ENCODE measurements at places on chromosomes 7 and 10.
A peak's percentile ranks its signal among the peaks of the same experiment; 100 is the strongest.

GRCh38 chr7:76400248-76400647 lies 9.2 kb downstream of the SSC4D start:
- DNase-seq = no peak

DNA sequence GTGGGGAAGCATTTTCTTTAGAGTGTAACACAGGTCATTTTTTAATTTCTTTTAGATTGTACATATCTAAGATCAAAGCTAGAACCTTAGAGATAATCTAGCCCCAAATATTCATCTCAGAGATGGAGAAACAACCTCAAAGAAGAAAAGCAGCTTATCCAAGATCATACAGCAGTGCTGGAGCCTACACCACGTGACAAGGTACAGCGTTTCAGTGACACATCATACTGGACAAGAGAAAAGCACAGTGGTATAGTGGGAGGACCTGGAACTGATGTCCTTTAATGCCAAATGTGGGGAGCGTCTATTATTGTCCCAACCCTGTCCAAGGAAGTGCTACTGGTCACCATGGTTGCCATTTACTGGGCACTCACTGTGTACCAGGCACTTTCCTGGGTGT lies 445.8 kb downstream of the RPS24 start:
- DNase-seq = no peak

- no peak for DNase-seq
These were observed 115.6 kb downstream of the CDH23 start for GRCh38 chr10:71512312-71512711.

- DNase-seq = no peak
These were observed 117.5 kb downstream of the PLXNA4 start for GRCh38 chr7:132458729-132459128.

- no peak for DNase-seq
These were observed 23.5 kb upstream of the CARD11 start for GRCh38 chr7:3067193-3067592.

GRCh38 chr7:130458257-130458656 lies 17.4 kb upstream of the CEP41 start:
- DNase-seq = no peak

DNA sequence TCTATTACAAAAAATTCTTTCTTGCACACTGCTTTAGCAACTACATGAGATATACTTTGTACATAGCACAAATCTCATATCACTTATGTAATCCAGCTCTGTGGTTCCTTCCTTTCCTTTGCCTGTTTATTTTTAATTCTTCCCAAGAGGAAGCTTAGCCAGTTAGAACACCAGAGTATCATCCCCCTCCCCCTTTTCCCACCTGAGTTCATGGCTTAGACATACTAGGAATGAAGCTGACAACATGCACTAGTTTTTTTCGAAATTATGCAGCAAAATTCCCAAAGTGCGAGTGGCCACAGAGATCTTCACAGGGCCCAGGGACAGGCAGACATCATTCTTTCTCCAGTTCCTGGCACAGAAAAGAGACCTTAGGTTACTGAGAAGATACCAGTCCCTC lies 17.8 kb downstream of the CAV1 start:
- no peak for DNase-seq

DNA sequence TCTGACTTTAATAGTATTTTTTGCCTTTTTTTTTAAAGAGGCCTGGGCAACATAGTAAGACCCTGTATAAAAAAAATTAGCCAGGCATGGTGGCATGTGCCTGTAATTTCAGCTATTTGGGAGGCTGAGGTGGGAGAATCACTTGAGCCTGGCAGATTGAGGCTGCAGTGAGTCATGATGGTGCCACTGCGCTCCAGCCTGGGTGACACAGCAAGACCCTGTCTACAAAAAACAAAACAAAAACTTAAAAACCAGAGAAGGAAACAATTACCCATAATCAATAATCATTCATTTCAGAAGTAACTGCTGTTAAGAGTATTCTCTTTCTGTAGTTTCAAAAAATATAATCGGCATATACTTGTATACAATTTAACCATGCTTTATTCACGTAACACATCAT lies 28.0 kb downstream of the VPS26A start:
- no peak for DNase-seq

DNA sequence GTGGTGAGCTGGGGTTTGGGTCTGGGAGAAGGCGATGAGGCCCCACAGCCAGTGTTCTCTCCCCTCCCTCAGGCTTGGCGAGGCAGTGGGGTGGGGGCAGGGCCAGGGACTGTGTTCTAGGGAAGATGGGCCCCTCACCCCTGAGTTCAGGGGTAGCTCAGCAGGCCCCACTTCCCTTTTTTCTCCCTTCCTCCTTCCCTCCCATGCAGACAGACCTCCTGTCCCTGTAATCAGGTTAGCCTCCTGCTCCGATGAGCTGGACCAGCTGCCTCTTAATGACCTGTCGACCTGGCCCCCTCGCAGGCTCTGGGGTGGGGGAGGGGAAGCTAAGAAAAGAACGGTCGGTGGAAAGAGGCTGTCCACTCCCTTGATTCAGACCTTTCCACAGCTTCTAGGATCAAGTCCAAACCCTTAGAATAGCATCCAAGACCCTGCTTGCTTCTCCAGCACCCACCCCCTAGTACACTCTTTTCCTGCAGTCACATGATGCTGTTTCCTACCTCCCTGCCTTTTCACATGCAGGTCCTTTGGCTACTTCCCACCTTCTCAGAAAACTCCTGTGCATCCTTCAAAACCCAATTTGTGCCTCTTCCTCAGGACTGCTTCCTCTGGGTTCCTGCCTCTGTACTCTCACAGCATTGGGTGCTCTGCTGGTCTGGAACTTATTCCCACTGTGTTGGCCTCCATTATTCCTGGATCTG lies 64.1 kb downstream of the ZMIZ1 start:
- no peak for DNase-seq

DNA sequence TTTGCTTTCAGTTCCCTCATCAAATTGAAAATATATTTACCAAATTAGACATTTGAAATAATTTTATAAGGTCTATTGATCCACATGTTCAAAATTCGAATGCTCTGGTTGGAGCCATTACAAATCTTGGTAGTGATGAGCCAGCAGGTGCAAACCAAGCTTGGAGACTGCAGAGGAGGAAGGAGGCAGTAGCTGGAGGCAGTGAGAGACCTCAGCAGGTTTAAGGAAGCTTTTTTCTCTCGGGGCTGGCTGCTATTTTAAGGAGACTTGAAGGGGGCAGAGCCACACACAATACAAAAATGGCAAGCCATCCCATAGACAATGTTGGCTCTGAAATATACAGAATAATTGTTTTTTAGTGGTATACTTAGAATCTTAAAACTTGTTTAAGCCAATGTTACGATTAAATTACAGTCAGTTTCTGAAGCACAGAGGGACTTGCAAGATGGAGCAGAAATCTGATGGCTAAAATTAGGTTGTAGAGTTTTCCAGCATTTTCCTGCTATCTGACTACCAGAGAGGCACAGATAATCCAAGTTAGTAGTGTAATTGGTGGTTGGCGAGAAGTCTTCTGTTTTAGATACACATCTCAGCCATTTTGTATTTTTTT lies 185.8 kb downstream of the SNX10 start:
- DNase-seq = no peak

- no peak for DNase-seq
These were observed 79.3 kb upstream of the PDZD8 start for GRCh38 chr10:117454502-117454901.

GRCh38 chr7:19268737-19269136 lies 123.5 kb upstream of the FERD3L start:
- no peak for DNase-seq

GRCh38 chr7:69599955-69600709 lies 1.9 kb downstream of the AUTS2 start:
- DNase-seq = peak; percentile 76

GRCh38 chr7:25454562-25455041 lies 226.3 kb upstream of the NPVF start:
- DNase-seq = peak; percentile 78

DNA sequence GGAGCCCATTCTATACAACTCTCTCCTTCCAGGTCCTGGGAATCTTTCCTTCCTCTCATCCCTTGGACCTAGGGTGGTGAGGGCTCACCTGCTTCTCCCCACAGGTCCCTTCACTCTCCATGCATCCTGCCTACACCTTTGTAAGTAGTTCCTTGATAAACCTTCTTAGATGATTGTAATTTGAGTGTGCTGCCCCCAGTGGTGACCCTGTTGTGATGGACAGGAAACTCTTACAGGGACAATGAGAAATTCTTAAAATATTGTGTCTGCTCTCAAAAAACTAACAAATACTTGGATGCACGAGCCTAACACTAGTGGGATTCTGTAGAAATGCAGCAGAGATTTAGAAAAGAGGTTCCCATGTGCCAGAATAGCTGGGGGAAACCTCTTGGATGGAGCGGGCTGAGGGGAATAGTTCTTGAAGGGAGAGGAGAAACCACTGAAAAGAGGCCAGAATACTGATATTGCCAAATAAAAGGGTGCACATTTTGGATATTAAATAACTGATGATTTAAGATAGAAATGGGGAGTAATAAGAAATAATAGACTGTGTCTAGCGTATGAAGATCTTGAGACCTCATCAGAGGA lies 6.7 kb upstream of the PAXIP1 start:
- DNase-seq = no peak

DNA sequence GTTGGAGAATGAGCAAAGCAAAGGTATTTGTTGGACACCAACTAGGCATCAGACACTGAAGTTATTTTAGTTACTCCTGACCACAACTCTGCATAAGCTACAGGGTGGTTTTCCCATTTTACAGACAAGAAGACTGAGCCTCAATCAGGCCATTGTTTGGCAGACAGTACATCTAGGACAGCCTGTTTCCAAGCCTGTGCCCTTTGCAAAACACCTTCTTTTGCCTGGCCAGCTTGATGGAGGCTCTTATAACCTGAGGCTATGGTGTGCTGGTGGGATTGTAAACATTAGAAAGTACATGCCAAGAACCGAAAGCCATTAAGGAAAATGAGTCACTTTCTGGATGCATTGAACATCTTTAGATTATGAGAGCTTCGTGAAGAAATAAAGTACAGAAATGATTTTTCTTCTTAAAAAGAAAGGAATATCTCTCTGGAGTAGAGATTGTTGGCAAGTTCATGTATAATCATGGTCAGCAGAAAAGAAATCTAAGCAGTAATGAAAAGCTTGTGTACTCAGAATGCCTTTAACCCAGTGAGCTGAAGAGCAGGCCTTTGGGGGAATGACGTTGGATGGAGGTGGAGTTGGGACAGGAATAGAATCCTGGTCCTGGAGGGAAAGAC lies 140.6 kb downstream of the KIAA1217 start:
- DNase-seq = peak; percentile 89

DNA sequence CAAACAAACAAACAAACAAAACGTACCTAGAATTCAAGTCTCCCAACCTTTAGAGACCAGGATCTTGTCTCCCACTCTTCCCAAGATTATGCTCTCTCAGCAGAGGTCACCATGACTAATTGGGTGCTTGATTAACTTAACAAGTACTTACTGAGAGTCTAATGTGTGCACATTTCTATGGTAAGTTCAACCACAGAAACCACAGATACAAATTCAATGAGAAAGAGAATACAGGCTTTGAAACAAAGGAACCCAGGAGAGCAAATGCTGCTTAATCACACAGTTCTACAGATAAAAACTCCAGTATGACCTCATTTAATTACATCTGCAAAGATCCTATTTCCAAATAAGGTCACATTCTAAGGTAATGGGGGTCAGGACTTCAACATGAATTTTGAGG lies 142.8 kb downstream of the DNAJC1 start:
- no peak for DNase-seq

DNA sequence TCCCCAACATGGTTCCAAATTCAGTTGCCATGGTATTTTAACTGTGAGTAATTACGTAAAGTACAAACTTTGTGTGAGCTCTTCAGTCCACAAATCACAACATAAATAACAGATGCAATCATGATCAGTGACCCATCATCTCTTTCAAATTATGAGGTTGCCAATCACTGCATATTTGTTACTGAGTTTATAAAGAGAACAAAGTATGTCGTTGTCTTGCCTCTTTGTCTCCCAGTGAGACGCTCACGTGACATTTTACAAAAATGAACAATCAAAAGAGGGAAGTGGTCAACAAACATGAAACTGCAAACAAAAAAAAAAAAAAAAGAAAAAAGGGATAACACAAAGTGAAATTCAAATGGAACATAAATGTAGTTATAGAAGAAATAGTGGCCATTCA lies 122.7 kb upstream of the PDSS1 start:
- DNase-seq = peak; percentile 11

- DNase-seq = no peak
These were observed 18.7 kb downstream of the LDB3 start for GRCh38 chr10:86686972-86687371.

DNA sequence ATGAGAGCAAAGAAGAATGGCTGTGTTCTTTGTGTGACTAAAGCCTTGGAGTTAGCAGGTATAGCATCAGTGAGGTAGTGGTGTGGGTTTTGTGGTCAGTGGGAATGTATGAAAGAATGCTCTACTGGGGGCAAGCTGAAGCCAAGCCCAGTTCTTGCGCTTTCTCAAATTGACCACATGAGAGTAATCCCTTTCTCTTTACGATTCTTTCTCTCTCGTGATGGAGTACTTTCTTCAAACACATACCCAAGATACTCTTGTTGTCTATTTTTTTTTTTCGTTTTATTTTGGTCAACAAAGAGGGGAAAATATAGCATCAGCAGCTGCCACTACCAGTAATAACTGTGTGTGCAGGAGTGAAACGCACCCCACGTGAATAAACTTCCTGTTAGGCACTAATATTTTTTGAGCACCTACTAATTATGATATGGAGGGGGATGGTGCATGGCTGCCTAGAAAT lies 8.4 kb upstream of the PANK1 start:
- DNase-seq = no peak

GRCh38 chr7:138257459-138258196 lies 181.4 kb downstream of the AKR1D1 start:
- no peak for DNase-seq

GRCh38 chr7:15889507-15889906 lies 203.0 kb upstream of the MEOX2 start:
- peak; percentile 15 for DNase-seq

- DNase-seq = no peak
These were observed 694.8 kb downstream of the PHTF2 start for GRCh38 chr7:78493401-78493800.

GRCh38 chr7:27193335-27194001 lies 6.4 kb downstream of the HOXA13 start:
- no peak for DNase-seq

- DNase-seq = no peak
These were observed 6.7 kb downstream of the ZNF3 start for GRCh38 chr7:100074841-100075240.

- no peak for DNase-seq
These were observed 33.6 kb downstream of the AOAH start for GRCh38 chr7:36690514-36691187.
